ENCODE measurements at places on chromosomes 2 and 18. TPM values are rescaled to one million over a fixed set of nuclear protein-coding genes. Genes with fewer than 3 reads are reported as not detected.

The ALPG gene
- not detected for total RNA-seq

The DPP10 gene
- total RNA-seq = 15.9 TPM

The PLCL1 gene
- 11.0 TPM for total RNA-seq

GRCh38 chr2:118841828-118842461 is 5.5 kb downstream of the EN1 start:
- peaks cover 18% of the 10 kb centered on the region for H3K4me1 ChIP-seq
- H3K27me3 ChIP-seq = peaks cover 96% of the 10 kb centered on the region
- no peaks in the 10 kb centered on the region for H3K36me3 ChIP-seq

GRCh38 chr2:191666226-191666625 is 11.7 kb upstream of the NABP1 start:
- DNase-seq = no peak
- H3K36me3 ChIP-seq = no peaks in the 10 kb centered on the region
- H3K4me3 ChIP-seq = no peak overlapping the region

GRCh38 chr2:9256147-9256546 is 49.5 kb downstream of the ASAP2 start:
- H3K27ac ChIP-seq = no peak overlapping the region
- H3K36me3 ChIP-seq = no peaks in the 10 kb centered on the region
- peaks cover 6% of the 10 kb centered on the region for H3K4me1 ChIP-seq

GRCh38 chr2:40242315-40242714 is 209.6 kb downstream of the SLC8A1 start:
- peaks cover 14% of the 10 kb centered on the region for H3K4me1 ChIP-seq
- no peaks in the 10 kb centered on the region for H3K36me3 ChIP-seq
- H3K27ac ChIP-seq = no peak overlapping the region

GRCh38 chr2:141570474-141571131 is 560.2 kb downstream of the LRP1B start:
- DNase-seq = no peak
- H3K27me3 ChIP-seq = no peaks in the 10 kb centered on the region
- no peak overlapping the region for H3K4me3 ChIP-seq
- H3K27ac ChIP-seq = no peak overlapping the region
- no peaks in the 10 kb centered on the region for H3K4me1 ChIP-seq
- no peaks in the 10 kb centered on the region for H3K36me3 ChIP-seq

GRCh38 chr2:114729026-114729425 is 286.6 kb downstream of the DPP10 start:
- no peak overlapping the region for H3K27ac ChIP-seq
- no peaks in the 10 kb centered on the region for H3K4me1 ChIP-seq
- no peaks in the 10 kb centered on the region for H3K36me3 ChIP-seq
- H3K27me3 ChIP-seq = no peaks in the 10 kb centered on the region
- H3K4me3 ChIP-seq = no peak overlapping the region
- no peak for DNase-seq

DNA sequence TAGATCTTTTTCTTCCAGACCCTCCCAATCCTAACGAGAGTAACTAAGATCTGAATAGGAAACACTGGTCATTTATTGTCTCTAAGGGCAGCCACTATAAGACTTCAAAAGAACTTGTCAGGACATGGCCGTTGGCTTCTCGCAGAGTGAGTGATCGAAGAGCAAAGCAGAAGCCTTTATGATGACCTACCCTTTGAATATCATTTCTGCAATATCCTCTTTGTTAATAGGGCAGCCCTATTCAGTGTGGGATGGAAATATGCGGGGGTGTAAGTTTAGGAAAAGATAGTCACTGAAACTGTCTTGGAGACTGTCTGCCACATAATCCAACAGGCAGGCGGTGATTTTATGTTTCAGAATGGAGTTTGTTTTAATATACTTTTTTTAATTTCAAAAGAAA is 70.9 kb downstream of the FBXO36 start:
- H3K36me3 ChIP-seq = no peaks in the 10 kb centered on the region
- H3K27ac ChIP-seq = no peak overlapping the region
- no peaks in the 10 kb centered on the region for H3K27me3 ChIP-seq
- H3K4me1 ChIP-seq = no peaks in the 10 kb centered on the region

- no peaks in the 10 kb centered on the region for H3K27me3 ChIP-seq
- DNase-seq = no peak
- no peak overlapping the region for H3K4me3 ChIP-seq
- no peaks in the 10 kb centered on the region for H3K36me3 ChIP-seq
Observed at GRCh38 chr2:23532391-23533337, 147.7 kb downstream of the KLHL29 start.

- H3K4me3 ChIP-seq = no peak overlapping the region
- no peak overlapping the region for H3K27ac ChIP-seq
- H3K27me3 ChIP-seq = no peaks in the 10 kb centered on the region
- peak; percentile 76 for DNase-seq
Observed at GRCh38 chr2:10935953-10936942, 24.5 kb downstream of the KCNF1 start.

DNA sequence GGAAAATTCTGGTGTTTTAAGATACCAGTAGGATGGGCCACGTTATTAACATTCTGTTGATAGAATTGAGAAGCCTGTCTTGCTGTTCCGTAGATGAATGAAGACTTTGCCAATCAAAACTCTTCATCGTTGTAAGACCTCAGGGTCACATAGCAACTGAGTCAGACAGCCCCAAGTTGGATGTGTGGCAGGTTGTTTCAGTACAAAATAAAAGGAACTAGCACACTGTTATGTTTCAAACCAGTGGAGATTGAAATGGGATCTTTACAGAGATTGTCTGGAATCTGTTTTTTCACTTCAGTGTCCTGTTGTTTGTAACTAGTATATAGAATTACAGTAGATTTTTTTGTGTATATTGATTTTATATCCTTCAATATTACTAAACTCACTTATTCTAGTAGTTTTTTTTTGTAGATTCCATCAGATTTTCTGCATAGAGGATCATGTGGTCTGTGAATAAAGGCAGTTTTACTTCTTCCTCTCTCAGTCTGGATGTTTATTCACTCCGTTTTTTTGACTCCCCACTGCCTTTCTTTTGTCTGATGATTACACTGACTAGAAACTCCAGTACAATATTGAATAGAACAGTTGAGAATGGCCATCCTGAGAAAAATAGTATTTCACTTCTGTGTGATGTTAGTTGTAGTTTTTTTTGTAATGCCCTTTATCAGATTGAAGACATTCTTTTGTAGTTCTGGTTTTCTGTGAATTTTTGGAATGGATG is 22.7 kb downstream of the EPC2 start:
- no peak for DNase-seq
- no peaks in the 10 kb centered on the region for H3K36me3 ChIP-seq
- no peak overlapping the region for H3K27ac ChIP-seq
- no peaks in the 10 kb centered on the region for H3K27me3 ChIP-seq

DNA sequence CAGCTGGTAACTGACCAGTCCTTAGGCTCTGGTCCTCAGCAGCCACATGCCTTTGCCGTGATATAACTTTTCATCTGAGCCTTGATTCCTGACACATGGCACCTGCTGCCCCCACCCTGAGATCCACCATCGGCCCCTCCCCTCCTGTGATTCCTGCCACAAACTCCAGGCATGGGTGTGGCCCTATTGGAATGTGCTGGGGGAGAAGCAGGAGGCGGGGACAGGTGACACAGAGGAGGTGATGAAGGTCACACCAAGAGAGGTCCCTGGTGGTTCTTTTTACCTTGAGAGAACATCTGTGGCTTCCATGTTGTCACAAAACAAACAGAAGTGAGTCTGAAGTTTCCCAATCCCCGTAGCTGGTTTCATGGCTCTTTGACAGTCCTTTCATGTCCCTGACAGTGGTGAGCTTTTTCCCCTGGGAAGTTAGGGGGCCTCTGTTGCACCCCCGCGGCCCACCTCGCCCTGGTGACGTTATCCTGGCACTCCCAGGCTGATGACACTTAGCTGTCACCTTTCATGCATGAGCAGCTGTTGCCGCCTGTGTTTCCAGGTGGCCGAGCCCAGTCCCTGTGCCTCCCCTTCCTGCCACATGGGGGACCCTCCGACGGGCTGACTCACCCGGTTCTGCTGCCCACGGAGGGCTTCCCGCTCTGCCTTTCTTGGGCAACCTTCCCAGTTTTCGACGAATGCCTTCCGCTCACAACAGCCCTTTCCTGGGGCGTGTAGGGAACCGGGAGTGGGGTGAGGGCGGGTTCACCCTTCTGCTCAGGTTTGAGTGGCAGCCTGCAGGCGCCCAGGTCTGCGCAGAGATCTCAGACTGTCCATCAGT is 66.3 kb upstream of the GLI2 start:
- no peaks in the 10 kb centered on the region for H3K4me1 ChIP-seq
- H3K4me3 ChIP-seq = no peak overlapping the region
- peaks cover 6% of the 10 kb centered on the region for H3K27me3 ChIP-seq

- no peak for DNase-seq
Observed at GRCh38 chr2:208015475-208015874, 9.9 kb downstream of the PLEKHM3 start.

DNA sequence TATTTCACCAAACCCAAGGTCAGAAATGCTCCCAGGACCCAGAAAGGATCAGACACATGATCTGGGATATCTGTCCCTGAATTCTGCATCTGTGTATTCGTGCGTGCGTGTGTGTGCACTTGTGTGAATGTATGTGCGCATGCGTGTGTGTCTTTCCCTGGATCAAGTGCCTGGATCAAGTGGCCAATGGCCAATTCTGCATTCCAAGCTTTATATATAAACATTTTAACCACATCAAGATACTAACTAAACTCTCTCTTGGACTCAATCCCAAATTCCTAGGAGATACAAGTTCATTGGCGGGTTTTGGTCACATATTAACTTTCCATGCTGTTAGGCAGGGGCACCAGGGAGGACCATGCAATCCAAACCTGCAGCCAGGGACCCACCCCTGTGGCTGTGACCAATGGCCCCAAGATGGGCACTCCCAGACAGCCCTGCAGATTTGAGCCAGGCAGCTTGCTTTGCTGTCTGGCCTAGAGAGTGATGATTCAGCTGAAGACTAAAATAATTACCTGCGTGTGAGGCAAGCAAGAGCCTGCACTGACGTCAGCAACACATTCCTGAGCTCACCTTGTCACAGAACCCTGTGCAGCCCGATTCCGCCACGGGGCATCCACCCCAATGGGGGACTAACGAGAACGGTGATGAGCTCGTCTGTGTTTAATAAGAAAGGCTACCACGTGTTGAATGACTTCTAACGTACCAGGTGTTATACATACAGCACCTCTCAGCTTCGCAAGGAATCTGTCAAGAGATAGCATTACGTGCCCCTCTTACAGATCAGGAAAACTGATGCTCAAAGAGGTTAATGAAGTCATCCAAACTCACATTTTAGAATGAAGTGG is 45.3 kb upstream of the ROCK2 start:
- H3K27ac ChIP-seq = no peak overlapping the region
- H3K36me3 ChIP-seq = no peaks in the 10 kb centered on the region
- H3K27me3 ChIP-seq = no peaks in the 10 kb centered on the region
- H3K4me3 ChIP-seq = no peak overlapping the region

DNA sequence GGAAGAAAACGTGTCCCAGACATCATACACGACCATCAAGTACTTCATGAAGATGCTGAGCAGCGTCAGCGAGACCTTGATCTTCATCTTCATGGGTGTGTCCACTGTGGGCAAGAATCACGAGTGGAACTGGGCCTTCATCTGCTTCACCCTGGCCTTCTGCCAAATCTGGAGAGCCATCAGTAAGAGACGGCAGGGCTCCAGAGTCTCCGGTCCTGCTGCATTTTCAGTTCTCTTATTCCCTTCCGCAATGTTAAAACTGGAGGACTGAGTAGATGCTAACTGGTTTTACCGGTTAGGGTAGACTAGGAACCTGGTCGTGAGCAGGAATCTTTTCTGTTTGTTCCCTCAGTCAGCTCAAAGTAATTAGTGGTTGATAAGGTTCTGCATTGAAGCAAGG is 32.3 kb downstream of the SLC9A4 start:
- no peaks in the 10 kb centered on the region for H3K36me3 ChIP-seq
- no peaks in the 10 kb centered on the region for H3K4me1 ChIP-seq
- DNase-seq = peak; percentile 53
- H3K27ac ChIP-seq = no peak overlapping the region
- peaks cover 7% of the 10 kb centered on the region for H3K27me3 ChIP-seq
- H3K4me3 ChIP-seq = no peak overlapping the region

All from adrenal gland (tissue), 19 donors.